Karpas-422 (cell line): ENCODE measurements at places on chromosomes 7 and 10.

- DNase-seq = peak; percentile 57
These were observed 69.0 kb upstream of the NPVF start for GRCh38 chr7:25297278-25297677.

- DNase-seq = no peak
These were observed 96.8 kb upstream of the AGR3 start for GRCh38 chr7:16978358-16979244.

DNA sequence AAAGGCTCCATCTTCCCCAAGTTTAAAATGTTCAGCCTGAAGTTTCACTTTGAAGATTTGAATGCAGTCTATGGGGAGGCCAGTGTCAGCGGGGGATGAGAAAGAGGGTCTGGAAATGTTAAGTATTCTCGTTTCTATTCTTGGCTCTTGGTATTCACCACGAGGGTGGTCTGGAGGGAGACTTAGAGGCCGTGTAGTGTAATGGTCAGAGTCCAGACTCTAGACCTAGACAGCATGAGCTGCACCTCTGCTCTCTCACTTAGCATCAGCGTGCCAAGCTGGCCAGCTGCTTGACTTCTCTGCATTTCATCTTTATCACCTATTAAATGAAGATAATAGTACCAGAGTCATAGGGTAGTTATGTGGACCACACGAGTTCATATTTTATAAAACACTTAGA lies 57.9 kb downstream of the MKX start:
- no peak for DNase-seq

DNA sequence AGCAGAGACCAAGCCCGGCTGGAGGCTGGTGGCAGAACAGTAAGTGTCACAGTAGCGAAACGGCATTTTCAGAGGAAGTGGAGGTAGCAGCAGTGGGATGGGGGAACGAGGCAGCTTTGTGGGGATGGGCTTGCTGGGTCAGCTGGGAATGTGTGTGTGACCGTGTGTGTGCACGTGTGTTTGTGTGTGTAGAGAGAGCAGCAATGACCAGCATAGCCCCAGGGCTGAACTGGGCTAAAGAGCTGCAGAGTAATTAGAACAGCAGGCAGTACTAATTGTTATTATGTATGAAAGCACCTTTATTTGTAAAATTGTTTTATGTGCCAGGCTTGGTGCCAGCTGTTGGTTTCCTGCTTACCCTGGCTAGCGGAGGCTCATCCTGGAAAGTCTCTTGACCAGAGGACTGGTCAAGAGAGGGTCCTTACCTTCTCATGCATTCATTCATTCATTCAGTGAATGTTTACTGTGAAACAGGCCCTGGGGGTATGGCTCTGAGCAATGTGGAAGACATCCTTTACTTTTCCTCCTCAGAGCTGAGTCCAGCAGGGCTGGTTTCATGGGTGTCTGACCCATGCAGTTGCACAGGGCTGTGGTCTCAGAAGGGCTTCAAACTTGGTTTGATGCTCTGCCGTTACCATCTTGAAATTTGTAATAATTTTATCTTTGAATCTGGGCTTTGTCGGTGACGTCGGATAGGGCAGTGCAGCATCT lies 184.6 kb downstream of the SEC23IP start:
- no peak for DNase-seq

GRCh38 chr10:48714088-48714487 lies 29.4 kb downstream of the WDFY4 start:
- no peak for DNase-seq

DNA sequence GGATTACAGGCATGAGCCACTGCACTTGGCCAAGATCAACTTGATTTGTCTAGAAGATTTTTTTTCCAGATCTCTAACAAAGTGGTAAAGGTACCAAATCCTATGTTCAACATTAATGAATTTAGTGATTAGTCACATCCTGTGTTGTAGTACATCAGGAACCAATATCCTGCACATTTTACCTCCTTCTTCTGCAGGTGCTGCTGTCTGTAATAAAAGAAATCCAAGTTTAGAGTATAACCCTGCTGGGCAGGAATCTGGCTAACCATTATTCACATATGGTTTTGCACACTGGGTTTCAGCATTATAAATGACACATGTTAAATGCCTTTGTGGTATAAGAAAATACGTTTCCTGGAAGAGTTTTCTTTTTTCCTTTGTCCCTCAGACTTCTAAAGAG lies 10.8 kb downstream of the PARD3 start:
- DNase-seq = no peak

GRCh38 chr10:12768156-12769100 lies 233.1 kb downstream of the CCDC3 start:
- no peak for DNase-seq

DNA sequence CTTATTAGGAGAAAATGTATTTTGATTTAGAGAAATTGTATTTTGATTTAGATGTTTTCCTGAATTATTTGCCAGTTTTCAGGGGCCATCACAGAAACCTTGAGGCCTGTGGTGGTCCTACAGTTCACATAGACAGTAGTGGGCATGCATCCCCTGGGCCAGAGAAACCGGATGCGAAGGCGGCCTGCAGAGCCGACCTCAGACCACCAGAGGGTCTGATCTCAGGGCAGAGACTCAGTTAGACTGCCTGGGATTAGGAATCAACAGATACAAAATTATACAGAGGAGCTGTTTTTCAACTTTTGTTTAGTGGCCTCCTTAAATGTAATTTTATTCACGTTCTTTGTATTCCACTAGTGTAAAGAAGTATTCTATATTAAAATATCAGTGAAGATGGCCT lies 158.4 kb downstream of the PAXIP1 start:
- DNase-seq = no peak

GRCh38 chr7:18693406-18693805 lies 197.9 kb downstream of the HDAC9 start:
- peak; percentile 48 for DNase-seq

GRCh38 chr10:114100848-114101741 lies 57.4 kb downstream of the ADRB1 start:
- DNase-seq = no peak

DNA sequence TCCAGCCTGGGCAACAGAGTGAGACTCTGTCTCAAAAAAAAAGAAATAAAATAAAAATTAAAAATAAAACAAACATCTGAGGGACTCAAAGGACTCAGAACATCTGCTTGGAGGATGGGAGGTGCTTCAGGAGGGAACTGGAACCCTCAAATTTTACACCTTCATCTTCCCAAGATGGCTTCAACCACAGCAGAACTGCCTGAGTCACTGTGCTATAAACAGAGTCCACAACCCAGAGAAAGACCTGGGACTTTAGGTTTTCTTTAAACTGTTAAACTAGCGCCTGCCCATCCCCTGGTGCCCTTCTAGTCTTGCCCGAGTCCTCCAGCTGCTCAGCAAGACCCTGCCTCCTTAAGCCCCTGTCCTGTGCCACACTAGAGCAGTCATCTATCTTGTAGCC lies 40.8 kb downstream of the RGS10 start:
- no peak for DNase-seq

DNA sequence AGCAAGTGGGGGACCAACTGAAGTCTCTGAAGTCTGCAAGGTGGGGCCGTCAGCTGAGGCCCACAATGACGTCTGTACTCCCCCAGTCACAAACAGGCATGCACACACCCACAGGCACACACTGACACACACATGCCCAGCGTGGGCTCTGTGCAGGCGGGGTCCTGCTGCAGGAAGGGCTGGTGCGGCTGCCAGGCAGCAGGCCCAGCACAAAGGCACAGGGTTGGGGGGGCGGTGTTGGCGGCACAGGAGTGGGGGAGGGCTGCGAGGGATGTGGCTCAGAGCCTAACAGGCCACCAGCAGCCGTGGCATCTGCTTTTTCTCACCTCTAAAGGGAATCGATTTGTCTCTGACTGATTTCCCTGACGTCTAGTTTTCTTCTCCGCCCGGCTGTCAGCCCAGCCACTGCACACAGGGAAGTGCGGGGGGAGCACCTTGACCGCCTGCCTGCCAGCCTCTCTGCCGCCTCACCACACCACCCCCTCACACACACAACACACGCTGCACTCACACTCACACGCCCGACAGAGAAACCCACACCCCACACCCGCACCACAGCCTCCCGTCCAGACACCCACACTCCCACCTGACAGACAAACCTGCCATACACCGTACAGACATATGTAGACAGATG lies 43.5 kb upstream of the ZMIZ1 start:
- DNase-seq = no peak

DNA sequence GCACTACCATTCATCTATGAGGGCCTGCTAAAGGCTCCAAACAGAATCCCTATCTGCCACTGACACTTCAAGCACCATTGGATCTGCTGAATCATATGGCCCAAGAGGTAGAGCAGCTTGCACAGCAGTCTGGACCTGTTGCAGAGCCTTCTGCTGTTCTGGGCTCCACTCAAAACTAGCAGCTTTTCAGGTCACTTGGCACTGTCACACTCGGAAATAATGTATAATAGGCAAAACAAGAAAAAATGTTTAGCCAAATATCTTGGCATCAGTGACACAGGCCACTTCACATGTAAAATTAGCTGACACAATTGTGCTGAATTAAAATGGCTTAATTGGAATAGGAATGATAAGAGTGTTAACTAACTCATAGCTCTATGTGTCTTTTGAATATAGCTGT lies 1182.9 kb upstream of the LRRTM3 start:
- DNase-seq = no peak

DNA sequence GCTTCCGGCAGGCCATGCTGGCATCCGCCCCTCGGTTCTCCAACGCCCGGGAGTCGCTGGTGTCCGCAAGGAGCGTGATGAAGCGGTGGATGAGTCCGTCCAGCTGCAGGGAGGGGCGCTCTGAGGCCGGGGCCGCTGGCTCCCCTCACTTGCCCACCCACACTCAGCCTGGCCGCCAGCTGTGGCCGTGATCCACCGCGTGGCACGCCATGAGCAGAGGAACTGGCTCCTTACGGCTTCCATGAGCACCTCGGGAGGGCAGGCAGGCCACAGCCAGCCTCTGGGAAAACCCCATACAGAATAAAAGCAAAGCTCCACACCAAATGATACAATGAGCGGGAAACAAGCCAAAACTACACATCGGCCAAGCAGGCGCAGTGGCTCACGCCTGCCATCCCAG lies 15.5 kb upstream of the MICALL2 start:
- DNase-seq = no peak

- no peak for DNase-seq
These were observed 62.4 kb upstream of the CCDC71L start for GRCh38 chr7:106723398-106723797.

- DNase-seq = peak; percentile 65
These were observed 1.2 kb downstream of the USP6NL start for GRCh38 chr10:11610166-11610825.

GRCh38 chr10:119896937-119897770 lies 4.6 kb downstream of the SEC23IP start:
- no peak for DNase-seq

- no peak for DNase-seq
These were observed 25.3 kb downstream of the CCDC6 start for GRCh38 chr10:59880971-59881510.

GRCh38 chr7:70000737-70001348 lies 402.6 kb downstream of the AUTS2 start:
- no peak for DNase-seq

GRCh38 chr10:70891627-70892026 lies 3.3 kb upstream of the PCBD1 start:
- DNase-seq = no peak

DNA sequence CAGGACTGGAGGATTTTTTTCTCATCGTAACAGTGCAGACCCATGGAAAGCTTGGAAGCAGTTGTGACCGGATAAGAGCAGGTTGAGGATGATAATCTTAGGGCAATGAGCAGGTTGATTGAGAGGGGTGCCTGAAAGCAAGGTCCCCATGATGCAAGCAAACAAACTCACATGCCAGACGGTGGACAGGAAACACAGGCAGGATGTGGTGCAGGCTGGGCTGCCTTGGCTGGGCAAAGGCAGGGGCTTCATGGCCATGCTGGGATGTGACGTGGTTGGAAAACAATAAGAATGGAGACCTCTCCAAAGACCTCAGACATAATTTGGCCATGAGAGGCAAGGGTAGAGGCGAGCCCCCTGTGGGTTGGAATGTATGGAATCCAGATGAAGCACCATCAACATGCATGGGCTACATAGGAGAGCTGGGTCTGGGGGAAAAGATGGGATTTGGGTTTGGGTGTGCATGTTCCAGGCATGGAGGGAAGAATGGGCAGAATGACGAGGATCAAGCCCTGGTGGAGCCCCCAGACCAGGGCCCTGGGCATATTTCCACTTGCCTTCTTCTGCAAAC lies 58.3 kb downstream of the IKZF1 start:
- DNase-seq = no peak

DNA sequence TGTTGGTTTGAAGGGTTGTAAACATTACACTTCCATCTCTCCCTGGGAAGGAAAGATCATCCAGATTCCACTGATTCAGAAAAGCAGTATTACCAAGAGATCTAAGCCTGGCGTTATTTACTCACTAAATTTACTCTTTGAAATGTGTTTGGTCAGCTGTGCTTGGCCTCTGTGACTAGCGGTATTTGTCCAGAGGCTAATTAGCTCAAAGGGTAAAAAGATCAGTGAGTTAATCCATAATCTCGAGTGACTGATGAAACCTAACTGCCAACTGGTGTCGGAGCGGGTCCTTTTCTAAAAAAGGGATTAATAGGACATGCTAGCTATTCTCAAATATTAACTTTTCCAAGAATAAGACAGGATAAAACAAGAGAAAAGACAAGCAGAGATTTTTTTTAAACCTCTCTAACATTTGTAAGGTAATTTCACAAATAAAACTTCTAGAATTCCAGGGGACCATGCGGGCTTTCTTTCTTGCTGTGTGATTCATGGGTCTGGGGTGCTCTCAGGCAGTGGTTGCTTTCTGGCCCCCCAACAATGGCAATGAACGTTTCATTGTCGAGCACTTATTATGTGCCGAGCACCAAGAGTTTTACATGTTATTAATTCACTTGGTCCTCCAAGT lies 247.3 kb upstream of the AOAH start:
- no peak for DNase-seq

GRCh38 chr7:155796381-155797261 lies 15.6 kb downstream of the SHH start:
- DNase-seq = peak; percentile 75

- no peak for DNase-seq
These were observed 7.5 kb upstream of the ZKSCAN1 start for GRCh38 chr7:100007887-100008286.

DNA sequence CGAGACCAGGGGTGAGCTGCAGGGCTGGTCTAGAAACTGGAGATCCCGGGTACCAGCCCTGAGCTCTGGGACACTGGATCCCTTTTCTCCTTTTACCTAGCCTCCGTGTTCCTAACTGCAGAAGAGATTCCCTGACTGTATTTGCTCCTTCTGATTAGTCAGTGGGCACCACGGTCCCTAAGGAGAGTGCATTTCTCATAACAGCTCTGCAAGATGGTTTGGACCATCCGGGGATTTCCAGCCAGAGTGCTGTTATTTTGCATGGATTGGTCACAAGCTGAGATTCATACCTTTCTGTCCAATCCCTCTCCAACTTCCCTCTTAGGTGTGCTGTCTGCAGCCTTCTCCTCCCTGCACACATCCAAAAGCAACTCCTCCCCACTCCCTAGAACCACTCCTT lies 122.6 kb downstream of the MYL10 start:
- no peak for DNase-seq

DNA sequence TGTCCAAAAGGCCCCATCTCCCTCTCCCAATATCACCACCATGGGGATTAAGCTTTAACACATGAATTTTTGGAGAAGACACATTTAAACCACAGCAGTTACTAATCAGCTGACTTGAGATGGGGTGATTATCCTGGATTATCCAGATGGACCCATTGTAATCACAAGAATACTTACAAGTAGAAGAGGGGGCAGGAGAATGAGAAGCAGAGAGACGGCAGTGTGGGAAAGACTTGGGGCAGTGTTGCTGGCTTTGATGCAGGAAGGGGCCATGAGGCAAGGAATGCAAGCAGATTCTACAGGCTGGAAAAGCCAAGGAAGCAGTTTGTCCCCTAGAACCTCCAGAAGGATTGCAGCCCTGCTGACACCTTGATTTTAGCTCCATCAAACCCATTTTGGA lies 30.7 kb upstream of the INMT start:
- no peak for DNase-seq

- no peak for DNase-seq
These were observed 676.7 kb downstream of the PCDH15 start for GRCh38 chr10:54124209-54124885.
